ENCODE measurements at places on chromosomes 3 and 15.

GRCh38 chr15:89118481-89118989, 30.3 kb downstream of the ABHD2 start:
- DNase-seq, result no peak

DNA sequence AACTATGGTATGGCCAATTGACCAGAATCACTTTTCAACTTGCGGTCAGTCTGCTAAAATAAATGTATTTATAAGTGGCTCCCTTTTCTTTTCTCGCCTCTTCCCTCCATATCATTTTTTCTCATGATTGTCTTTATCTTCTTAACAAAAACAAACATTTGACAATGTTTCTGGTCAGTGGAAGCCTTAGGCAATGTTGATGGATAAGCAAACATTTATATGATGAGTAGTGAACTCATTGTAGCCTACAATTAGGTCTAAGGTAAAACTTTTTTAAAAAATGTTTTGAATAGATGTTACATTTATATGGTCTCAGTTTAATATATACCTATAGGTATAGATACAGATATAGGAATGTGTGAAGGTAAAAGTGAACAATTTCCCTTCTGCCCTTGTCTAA, 355.4 kb downstream of the MFSD1 start:
- no peak for DNase-seq

- DNase-seq, result peak; percentile 1
These were observed 21.6 kb downstream of the B4GALT4 start for GRCh38 chr3:119219069-119219468.

GRCh38 chr15:29289173-29289572, 19.6 kb upstream of the NSMCE3 start:
- DNase-seq, result no peak

- DNase-seq, result no peak
These were observed 520.1 kb downstream of the ROBO1 start for GRCh38 chr3:79247725-79248043.

DNA sequence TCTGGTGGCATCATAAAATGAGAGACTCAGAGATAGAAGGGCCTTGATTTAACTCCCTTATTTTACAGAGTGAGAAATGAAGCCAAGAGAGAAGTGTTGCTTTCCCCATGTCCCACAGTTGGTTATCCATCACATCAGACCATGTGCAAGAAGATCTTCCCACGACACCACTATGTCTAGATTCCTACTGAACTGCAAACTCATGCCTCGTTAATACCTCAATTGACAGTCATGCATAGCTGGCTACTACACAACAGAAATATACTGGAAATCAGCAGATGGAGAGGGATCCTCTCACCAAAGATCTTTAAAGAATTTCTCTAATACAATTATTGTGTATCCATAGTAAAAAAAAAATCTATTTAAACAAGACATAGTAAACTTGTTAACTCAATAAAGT, 33.3 kb downstream of the PEAK1 start:
- no peak for DNase-seq

DNA sequence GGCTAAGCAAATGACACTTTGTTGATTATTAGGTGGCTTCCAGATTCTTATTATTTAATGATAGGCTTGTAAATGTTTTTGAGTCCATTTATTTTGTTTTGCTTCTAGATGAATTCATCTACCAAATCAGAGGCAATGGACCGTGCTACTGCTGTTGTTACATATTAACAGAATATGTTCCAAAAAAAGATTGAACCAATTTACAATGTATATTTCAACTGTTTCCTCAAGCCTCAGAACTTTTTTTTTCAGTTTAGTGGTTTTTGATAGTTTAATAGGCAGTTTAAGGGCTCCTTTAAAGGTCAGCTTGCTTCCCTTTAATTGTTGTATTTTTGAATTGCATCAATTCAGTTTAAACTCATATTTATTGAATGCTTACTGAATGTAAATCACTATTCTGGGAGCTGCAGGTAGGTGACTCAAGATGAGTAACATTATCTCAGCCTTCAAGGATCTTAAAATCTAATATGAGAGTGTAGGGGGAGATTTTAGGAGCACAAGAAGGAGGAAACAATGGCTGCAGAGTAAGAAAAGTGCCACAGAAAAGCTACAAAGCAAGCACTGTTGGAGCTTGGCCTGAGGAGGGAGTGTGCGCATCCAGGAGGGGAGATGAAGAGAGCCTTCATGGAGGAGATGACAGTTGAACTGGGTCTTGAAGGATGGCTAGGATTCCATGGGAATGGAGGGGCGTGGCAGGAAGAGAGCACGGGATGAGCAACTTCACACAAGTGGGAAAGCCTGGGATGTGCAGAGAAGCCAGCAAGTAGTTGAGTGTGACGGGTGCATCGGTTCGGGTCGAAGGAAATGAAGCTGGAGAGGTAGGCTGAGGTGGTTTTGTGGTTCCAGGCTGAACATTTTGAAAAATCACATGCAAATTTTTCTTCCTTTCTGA, 14.7 kb downstream of the MAP2K1 start:
- no peak for DNase-seq

DNA sequence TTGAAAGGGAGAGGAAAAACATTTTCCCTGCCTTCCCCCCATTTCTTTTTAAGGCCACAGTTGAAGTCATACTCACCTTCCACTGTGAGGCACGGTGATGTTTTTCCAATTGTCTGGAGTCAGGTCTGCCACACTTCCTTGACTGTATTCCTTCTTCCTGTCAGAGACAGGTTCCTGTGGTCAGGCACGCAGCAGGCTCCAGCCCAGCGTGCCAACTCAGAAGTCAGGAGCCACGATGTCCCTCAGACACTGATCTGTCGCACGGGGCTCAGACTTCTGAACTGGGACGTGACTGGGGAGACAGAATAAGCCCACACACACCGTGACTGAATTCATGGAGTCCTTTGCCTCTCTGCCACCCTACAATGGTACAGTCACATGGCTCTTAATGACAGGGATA, 41.2 kb upstream of the ADAMTS9 start:
- DNase-seq, result no peak

GRCh38 chr15:99755692-99756409, 22.6 kb upstream of the LYSMD4 start:
- no peak for DNase-seq

- DNase-seq, result no peak
These were observed 44.5 kb downstream of the SNAPC5 start for GRCh38 chr15:66452971-66453580.

- no peak for DNase-seq
These were observed 98.2 kb upstream of the CHD2 start for GRCh38 chr15:92801774-92802464.

- DNase-seq, result no peak
These were observed 136.9 kb upstream of the EIF1B start for GRCh38 chr3:40172560-40172959.

DNA sequence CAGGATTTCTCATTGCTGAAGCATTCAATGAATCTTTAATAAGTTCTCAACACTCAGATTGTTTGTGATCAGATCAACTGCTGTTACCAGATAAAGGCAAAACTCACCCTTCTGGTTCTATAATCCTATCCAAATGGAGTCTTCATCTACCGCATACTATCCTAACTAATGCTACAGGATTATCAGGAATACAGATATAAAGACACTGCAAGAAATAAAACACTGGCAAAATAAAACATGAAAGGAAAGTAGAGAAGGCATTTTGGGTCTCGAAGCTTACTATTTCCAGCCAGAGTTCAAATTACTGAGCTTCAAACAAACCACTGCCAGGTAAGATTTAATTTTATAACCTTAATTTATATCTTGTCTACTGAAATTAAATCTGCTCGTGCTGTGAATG, 524 bp downstream of the CHRM5 start:
- DNase-seq, result no peak

- DNase-seq, result no peak
These were observed 24.1 kb upstream of the RARB start for GRCh38 chr3:25403968-25404367.

DNA sequence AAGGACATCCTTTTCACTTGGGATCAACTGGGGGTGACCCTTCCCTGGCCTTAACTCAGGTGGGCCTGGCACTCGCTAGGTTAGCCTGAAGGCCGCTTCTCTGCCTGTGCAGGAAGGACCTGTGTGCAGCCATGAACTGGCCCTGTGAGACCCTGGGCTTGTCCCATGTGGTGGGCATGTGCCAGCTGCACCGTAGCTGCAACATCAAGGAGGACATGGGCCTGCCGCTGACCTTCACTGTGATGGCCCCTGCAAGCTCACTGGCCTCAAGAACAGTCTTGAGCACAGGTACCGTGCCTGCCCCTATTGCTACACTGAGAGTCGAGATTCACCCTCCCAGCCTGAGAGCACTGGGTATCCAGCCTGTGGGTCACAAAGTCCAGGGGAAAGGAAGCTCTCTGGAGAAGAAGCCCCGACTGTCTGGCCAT, 43.0 kb downstream of the SAXO2 start:
- DNase-seq, result no peak

- no peak for DNase-seq
These were observed 773.4 kb downstream of the ROBO1 start for GRCh38 chr3:78994174-78995027.

GRCh38 chr15:50278496-50278895, 13.0 kb upstream of the HDC start:
- no peak for DNase-seq

Measured in activated CD4-positive, CD25-positive, alpha-beta regulatory T cell (primary cell).